ENCODE measurements at places on chromosomes 2 and 18.

DNA sequence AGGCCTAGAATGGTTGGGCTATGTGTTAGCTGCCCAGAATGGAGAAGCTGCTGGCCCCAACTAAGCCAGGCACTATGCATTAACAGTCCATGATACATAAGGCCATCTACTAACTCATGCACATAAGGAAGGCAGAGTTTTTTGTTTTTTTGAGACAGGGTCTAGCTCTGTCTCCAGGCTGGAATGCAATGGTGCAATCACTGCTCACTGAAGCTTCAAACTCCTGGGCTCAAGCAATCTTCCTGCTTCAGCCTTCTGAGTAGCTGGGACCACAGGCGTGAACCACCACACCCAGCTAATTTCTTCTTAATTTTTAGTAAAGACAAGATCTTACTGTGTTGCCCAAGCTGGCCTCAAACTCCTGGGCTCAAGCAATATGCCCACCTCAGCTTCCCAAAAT, 37.6 kb downstream of the GPR45 start:
- DNase-seq, result no peak

DNA sequence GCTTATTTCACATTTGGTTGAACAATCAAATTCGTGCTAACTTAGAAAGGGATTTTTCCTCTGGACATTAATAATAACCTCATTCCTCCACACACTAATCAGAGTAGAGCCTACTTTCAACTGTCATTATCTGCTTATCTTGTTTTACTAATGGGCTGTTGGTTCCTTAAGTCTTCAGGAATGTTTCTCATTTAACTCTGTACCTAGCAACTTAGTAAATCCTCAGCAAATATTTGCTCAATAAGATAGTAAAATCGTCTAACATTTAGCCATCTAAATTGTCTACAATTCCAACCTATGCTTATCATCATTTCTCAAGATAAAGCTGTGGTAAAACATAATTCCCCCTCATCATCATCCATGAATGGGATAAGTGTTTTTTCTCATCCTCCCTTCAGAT, 98.1 kb downstream of the CDH2 start:
- no peak for DNase-seq

- no peak for DNase-seq
These were observed 31.1 kb upstream of the EIF2AK3 start for GRCh38 chr2:88658326-88658725.

DNA sequence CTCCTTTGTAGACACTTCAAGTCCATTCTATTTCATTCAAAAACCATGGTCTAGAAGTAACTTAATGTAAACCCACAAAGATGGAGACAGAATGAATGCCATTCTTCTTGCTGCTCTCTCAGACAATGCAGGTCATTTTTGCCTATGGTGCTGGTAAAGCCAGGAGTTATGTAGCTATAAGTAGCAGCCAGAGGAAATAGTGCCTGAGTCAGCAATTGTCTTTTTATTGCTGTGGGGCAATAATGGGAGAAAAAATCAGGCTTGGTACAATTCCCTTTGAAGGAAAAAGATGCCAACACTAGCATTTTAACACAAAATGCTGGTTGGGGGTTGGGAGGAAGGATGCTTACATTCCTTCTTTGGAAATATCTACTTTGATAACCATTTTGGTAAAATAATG, 43.5 kb downstream of the SCN1A start:
- no peak for DNase-seq

GRCh38 chr2:144366825-144367429, 153.0 kb downstream of the ZEB2 start:
- DNase-seq, result no peak

DNA sequence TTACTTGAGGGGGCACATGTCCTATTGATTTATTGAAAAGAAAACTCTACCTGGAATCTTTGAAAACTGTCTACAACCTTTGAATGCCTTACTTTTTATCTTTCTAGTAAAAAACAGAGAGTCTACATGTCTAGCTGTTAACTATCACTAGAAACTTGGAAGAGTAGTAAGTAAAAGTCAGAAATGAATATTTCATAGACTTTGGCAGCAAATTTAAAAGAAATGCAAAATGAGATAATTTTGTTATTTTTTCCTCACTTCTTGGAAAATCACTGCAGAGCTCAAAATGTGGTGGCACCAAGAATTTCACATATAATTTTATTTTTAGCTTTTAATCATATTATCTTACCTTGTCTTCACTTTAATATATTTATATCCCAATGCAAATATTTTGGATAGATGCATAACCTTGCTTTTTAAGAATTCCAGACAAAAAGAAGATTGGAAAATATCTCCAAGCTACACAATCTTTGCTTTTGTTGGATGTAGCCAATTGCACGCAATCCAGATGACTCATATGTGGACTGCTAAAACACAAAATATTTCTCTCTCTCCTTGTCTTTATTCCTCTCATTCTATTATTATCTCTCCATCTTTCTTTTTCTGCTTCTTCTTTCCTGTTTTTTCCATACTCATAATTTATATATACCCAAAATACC, 92.2 kb upstream of the DSEL start:
- no peak for DNase-seq

- DNase-seq, result no peak
These were observed 85.8 kb downstream of the PKP4 start for GRCh38 chr2:158542577-158542976.

DNA sequence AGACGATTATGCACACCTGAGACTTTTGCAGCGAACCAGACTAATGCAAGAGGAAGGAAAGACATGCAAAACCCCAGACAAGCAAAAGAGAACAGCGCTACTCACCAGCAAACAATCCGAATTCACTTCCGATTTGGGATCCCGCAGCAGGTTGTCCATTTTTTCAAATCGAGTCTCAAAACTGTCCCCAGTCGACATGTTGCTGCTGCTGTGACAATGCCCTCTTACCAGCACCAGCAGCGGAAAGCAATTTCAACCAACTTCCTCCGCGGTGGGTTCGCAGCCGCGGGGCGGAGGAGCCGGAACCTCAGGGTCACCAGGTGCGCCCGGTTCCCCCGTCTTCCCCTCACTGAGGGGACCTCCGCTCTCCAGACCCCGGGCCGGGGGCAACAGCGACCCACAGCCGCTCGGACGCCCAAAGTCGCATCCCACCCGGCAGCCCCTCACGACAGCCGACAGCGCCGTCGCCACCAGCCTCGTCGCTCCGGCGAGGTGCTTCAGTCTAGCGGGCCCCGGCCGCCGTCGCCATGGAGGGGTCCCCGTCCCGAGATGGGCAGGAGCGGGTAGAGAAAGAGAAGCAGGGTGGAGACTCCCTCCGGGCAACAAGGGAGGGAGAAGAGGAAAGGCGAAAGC, 784 bp downstream of the ROCK1 start:
- DNase-seq, result peak; percentile 18

DNA sequence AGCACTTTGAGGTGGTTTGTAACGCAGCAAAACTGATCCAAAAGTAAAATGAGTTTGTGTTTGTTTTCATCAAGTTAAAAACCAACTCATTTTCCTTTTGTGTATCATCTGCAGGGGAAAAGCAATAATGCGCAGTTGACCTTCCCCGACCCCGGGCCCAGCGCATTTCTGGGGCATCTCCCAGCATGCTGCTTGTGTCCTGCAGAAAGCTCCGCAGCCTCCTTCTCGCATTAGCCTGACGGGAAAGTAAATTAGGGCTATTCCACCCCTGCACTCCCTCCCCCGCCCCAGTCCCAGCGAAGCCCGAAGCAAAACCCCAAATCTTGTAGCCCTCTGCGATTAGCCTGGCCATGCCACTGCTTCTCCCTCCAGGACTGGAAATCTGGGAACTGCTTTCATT, 82.0 kb upstream of the PPM1B start:
- DNase-seq, result no peak

DNA sequence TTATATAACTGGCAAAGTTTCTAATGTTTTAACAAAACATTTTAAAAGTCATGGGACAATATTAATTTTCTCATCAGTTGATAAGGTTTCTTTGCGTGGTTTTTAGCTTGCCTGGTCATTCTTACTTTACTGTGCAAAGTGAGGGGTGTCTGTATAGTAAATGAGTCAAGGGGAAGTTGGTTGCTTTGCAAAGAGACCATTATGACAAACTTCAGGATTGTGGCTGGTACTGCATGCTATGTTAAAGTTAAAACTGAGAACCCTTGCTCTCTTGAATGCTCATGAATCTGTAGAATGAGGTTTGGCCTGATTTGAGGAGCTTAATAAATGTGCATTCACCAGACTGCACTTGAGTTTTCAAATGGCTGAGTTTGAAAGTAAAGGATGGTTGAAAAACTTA, 47.0 kb downstream of the COL4A4 start:
- DNase-seq, result no peak

DNA sequence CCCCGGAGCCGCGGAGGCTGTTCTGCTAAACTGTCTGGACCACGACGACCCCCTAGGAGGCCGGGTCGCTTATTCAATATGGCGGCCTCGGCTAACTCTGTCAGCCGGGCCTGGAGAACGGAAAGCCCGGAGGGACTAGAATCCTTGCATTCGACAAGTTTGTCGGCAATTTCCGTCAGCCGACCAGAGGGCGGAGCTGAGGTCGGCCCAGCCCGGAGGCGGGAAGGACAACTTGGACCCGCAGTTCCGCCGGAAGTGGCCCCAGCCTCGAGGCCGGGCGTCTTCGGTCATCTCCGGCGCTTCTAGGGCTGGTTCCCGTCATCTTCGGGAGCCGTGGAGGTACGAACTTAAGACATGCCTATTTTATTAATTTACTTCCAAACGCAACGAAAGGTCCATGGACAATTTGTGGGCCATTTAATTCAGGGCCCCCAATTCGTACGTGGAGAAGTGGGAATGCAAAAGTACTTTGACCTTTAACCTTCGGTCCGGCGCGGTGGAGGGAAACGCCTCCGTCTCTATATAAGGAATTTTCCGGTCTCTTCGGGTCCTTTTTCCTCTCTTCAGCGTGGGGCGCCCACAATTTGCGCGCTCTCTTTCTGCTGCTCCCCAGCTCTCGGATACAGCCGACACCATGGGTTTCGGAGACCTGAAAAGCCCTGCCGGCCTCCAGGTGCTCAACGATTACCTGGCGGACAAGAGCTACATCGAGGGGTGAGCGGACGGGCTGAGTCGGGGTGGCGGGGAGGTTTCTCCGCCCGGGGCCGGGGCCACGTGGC, at the start of the genes EEF1B2 and NDUFS1:
Gene EEF1B2, plus strand, starts transcription at position 550 of the 779 bp plus-strand sequence. Its CDS starts 85 bp downstream, at position 635.
Gene NDUFS1, minus strand, starts transcription at position 99 of the 779 bp plus-strand sequence. CDS start 5,766 bp downstream, outside the sequence.
- peak; percentile 89 for DNase-seq

DNA sequence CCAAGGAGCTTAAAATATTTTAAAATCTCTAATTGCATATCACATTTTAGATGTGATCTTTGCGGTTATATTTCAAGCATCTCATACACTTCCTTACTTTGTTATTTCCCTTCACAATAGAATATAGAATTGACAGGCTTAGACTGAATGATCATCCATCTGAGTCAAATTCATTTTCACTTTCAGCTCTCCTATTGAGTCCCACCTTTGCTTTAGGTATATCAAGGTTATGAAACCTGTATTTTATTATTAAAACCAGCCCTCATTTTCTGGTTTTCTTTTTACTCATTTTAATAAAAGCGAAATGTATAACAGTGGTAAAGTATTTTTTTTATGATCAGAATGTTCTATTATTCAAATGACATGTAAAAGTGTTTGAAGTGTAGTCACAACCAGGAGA, 162.9 kb upstream of the KYNU start:
- no peak for DNase-seq

DNA sequence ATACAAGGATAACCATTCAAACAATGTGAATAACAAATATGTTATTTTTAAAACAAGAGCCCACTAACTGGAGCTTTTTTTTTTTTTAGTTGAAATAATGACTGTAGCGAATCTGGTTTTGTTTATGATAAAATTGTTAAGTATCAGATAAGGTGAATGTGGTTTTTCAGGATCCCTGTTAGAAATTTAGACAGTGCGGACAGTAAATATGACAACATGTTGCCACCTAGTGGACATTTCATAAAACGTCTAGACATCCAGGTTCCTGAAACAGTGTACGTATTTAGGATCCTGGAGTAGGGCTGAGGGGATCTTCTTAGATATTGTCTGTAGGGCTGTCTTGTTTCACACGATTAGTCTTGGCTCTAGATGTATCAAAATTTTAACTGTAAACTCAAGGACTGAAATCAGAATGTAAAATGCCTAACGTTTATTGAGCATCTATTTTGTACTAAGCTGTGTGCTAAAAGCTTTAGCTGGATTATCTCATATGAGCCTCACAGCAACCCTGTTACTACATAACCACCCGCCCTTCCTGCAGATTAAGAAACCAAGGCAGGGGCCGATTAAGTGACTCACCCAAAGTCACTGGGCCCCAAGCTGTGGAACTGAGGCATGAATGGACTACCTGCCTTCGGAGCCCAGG, 23.9 kb upstream of the CCDC68 start:
- DNase-seq, result peak; percentile 47

DNA sequence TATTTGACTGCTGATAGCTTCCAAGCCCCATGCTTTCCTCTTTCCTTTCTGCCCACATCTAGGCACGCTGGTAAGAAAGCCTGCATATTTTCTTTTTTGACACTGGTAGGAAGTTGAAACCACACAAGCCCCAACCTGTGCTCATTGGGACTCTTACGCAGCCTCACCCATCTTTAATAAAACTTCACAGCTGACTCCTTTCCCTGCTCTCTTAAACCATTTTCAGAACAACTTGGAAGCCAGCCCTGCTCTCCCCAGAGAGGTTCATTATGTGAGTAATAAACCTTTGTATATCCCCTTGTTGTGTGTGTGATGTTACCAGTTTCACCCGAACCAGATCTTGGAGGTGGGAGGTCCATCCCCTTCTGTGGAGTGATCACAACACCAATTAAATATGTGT, 268.4 kb downstream of the GPD2 start:
- no peak for DNase-seq

GRCh38 chr2:153584244-153584643, 105.7 kb upstream of the RPRM start:
- no peak for DNase-seq
